Activated CD4-positive, alpha-beta T cell treated with anti-CD3 and anti-CD28 coated beads, Interleukin-2, amount 50 U/mL, for 24 hours (primary cell): ENCODE measurements at places on chromosomes 1 and 21.

DNA sequence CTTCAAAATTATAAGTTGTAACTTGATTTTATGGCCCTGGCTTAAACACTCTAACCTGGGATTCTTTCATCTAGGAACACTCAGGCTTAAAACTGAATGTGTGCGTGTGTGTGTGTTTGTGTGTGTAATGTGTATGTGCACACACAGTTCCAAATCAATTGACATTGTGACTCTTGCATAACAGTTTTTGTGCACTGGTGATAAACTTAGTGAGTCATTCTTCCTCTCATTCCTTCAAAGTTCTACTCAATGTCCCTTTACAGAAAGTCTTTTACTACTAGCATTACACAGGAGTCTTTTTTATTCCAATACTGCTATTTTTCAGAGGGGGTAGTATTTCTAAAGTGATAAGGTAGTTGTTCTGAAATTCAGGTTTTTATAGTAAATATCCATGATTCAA is 943.6 kb downstream of the KCNT2 start:
- no peak for DNase-seq

- DNase-seq = no peak
These were observed 18.3 kb upstream of the IL22RA1 start for GRCh38 chr1:24161270-24161669.

- DNase-seq = no peak
These were observed 5.3 kb upstream of the MAP3K7CL start for GRCh38 chr21:29125191-29125590.

DNA sequence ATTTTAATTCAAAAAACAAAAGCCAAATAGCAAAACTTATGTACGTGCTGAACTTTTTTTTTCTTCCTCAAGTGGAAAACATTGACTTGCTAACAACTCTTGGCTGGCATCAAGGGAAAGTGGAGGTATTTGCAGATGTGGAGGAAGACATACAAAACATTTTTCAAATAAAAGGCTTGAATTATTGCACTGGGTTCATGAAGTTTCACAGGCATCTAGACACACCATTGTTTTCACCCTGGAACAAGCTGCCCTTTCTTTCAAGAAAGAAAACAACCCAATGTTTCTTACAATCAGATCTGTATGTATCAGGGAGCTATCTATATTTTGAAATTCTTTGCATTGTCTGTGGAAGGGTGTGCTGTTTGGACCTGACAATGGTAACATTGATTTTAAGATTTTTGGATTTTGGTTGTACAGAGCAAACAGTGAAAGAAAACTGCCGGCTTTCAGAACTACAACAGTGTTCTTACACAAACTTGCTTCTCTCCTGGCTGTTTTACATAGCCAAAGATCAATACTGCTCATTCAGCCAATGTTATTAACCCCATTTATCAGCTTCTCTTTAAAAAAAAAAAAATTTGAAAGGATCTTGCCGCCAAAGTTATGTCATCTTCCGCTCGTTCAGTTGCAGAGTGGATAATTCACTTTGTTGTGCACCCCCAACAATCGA is 187.7 kb upstream of the FOXD3 start:
- DNase-seq = no peak

GRCh38 chr1:209509039-209509438 is 74.5 kb upstream of the CAMK1G start:
- DNase-seq = no peak

- no peak for DNase-seq
These were observed 5.2 kb upstream of the FTCD start for GRCh38 chr21:46160657-46160906.

- no peak for DNase-seq
These were observed 247.0 kb downstream of the PTBP2 start for GRCh38 chr1:96968541-96968940.

- DNase-seq = peak; percentile 66
These were observed 1.1 kb upstream of the SMG7 start for GRCh38 chr1:183470961-183471742.

DNA sequence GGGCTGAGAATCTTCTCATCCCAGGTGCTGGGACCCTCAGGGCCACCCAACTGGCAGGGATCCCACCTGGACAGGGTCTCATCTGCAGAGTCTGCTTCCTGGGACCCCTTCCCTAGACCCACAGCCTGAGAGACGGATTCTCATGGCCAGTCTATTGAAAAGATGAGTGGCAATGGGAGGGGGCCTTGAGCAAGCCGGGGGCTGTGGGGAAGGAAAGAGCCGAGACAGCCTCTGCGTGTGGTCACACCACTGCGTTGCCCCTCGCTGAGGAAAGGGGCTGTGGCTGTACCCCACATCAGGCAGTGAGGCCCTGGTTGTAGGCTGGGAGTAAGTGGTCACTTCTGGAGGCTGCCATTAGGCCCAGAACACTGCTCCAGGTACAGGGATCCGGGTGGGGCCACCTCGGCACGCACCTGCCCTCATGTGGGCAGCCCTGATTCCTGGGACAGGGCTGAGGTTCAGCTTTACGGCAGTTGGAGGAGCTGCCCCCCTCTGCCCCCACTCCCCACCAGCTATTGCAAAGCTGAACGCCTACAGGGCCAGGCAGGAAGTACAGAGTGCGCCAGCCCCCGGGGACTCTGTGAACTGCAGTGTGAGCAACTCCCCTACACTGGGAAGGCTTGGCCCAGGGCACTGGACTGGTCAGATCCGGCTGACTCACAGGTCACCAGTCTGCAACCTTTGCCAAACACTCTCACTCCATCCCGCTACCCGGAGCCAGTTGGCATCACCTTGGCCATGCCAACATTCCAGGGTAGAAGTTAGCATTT is 106.9 kb downstream of the RIPK4 start:
- DNase-seq = no peak
